ENCODE measurements at places on chromosomes 13 and 19. TPM values are rescaled to one million over a fixed set of nuclear protein-coding genes. Genes with fewer than 3 reads are reported as not detected.
A peak's percentile ranks its signal among the peaks of the same experiment; 100 is the strongest.

The SBNO2 gene
- 18.7 TPM for total RNA-seq

The UCHL3 gene
- 23.7 TPM for total RNA-seq

The LIM2 gene
- total RNA-seq, result not detected

The SPACA4 gene
- total RNA-seq, result not detected

The FAAP24 gene
- not detected for total RNA-seq

The TMEM86B gene
- total RNA-seq, result 1.9 TPM

The NKPD1 gene
- 0.07 TPM for total RNA-seq

DNA sequence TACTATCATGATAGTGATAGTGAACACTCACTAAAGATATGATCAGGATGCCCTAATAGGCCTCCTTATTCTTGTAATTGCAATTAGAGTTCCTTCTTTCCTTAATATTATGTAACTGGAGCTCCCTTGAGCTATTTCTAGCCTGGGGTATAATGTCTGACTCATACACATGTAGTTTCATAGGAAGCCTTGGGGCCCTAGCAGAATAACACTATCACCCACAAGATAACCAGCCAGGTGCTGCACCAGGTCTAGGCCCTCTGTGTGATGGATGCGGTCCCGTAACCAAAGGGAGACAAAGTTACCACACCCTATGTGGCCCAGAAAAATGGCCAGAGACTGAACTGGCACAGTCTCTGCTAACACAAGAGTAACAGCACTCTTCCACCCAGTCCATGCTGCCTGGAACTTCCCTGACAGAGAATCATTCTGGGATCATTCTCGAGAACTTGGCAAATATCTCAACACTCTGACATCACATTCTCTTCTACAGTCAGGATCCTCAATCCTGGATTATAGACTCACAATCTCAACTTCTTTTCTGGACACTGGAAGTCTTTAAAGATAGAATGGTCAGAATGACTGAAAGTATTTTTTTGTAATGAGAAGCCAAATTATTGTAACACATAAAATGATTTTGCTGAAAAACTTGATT is 32.6 kb upstream of the IGFL4 start:
- no peak for DNase-seq

GRCh38 chr13:34257966-34258365 is 440.0 kb downstream of the RFC3 start:
- no peak for DNase-seq

DNA sequence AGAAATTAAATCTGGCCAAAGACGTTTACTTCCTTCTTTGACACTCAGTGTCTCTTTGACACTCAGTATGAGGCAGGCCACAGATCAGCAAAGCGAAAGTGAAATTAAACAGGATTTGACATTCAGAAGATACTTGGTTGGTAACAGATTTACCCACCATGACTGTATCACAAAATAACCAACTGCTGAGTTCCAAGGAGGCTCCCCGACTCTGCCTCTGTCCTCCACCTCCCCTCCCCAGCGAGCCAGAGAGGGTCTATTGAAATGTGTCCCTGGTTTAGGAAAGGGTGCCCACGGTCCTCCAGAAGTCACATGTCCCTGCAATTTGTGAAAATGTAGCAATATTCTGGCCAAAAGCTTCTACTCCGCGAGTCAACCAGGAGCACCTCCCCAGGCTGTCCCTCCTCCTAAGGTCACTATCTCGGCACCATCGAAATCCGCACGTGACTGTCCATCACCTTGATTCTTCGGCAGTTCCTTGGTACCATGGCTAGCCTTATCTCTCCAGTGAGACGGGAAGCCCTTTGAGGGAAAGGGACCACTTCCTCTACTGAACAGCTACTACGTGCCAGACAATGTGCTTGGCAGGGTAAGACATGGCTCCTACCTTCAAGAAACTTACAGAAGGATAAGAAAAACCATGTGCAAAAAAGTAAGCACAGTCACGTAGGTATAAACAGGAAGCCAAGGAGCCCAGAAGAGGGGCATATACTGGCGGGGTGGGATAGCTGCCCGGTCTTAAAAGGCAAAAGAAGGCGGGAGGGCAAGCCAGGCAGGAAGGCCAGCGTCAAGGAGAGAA is 1.5 kb downstream of the N4BP2L1 start:
- DNase-seq, result no peak

DNA sequence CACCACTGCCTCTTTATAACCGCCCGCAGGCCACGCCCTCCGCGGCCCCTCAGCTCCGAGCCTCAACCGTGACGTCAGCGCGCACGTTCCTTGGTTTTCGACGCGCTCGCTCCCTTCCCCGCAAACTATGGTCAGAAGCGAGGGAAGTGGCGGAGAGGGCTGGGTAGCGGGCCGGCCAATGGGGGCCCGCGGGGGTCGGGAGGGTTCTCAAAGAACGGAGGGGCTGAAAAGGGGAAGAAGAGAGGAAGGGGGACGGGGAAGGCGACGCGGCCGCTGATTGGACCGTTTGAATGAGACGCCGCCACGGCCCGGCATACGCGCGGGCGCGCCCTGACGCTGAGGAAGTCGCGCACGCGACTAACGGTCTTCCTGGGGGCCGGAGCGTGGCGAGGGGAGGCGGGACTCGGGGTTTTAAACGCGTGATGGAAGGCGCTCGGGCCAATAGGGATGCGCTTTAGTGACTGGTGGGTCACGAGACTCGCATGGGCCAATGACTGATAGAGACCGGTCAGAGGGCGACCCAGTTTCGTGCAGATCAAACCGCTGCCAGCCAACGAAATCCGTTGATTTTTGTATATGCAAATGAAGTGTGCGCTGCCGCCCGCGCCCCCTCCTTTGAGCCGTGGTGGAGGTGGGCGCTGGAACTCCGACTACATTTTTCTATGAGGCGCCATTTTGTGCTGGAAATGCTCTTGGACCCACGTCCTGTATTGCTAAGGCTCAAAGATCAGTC is 378 bp upstream of the UBE2S start:
- peak; percentile 99 for DNase-seq

DNA sequence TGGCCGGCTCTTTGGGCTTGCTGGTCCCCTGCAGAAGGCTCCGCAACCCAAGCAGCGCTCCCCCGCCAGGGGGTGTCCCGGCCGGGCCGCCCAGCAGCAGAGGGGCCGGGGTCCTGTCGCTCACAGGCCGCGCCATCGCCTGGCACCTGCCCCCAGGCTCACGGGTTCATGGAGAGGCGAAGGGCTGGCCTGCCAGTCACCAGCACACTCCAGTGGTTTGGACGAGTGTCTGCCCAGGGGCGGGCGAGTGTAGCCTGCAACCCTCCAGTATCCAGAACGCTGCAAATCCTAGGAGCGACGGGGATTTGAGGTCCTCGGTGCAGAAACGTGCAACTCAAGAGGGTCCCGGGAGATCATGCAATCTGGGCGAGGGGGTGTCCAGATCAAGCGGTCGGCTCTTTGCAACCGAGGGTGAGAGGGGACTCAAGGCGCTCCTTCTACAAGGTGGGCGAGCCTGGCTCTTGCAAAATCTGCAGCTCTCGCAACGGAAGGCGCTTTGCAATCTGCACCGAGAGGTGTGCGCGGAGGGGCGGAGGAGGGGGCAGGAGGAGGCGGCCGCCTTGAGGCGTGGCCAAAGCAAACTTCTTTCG is at the start of gene DBP:
Gene DBP (minus strand): TSS at position 521 of the 590 bp plus-strand sequence. CDS start 385 bp downstream, at position 136.
- DNase-seq, result peak; percentile 78

DNA sequence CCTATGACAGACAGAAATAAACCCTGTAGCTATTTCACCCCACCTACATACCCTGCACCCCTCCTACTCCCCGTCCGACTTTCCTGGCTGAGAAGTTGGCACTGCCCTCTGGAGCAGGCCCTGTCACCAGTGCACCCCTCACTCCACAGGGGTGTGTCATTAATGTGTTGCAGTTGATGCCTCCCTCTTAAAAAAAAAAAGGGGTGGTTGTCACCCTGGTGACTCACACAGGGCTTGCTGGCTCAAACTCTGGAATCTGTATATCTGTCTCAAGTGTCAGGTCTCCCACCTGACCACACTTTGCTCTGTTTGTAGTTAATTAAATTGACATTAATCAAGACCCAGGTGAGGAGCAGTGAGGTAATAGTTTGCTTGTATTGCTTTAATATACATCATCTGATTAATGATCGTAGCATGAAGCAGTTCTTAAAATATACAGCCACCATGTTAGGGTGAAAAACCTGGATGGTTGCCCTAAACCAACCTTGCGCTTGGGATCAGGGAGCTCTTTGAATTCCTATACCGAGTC is 2.0 kb upstream of the GATAD2A start:
- DNase-seq, result no peak

DNA sequence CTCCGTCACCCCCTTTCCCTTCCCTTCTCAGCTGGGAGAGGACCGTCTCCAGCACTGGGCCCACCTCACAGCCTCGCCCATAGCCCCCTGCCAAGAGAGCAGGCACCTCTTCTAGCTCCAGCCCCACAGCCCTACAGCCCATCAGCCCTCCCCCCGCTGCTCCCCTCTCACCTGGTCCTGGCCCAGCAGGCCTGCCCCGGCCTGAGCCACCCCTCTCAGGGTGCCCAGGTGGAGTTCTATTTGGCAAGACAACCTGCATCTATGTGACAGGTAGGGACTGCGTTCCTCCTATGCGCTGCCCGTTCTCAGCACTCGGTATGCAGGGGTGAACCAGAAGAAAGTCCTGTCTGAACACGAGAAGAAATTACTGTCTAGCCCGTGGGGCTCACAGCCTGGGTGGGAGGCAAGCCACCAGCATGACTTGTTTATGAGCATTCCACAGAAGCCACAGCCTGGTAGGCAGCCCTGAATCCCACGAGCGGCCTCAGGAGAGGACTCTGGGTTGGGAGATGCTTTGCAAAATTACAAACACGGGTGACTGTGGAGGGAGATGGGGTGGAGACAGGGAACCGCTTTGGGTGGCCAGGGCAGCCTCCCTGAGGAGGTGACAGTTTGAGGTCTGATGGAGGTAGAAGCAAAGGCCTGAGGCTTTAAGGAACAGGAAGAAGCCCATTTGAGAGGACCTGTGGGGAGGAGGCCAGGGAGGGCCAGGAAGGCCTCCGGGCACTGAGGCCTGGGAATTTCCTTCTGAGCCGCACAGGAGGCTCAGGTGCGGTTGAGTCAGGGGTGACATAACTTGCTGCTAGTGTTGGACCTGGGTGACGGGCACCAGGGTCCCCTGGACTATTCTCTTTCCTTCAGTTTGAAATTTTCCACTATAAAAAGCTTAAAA is 1.2 kb upstream of the PLEKHF1 start:
- DNase-seq, result no peak

GRCh38 chr13:98890186-98890585 is 87.7 kb downstream of the DOCK9 start:
- no peak for DNase-seq

- DNase-seq, result no peak
Observed at GRCh38 chr13:113323869-113324268, 26.8 kb downstream of the LAMP1 start.

GRCh38 chr19:57263244-57263741 is 17.0 kb upstream of the ZNF460 start:
- no peak for DNase-seq

GRCh38 chr13:65347420-65348030 is 1882.6 kb downstream of the PCDH9 start:
- no peak for DNase-seq

DNA sequence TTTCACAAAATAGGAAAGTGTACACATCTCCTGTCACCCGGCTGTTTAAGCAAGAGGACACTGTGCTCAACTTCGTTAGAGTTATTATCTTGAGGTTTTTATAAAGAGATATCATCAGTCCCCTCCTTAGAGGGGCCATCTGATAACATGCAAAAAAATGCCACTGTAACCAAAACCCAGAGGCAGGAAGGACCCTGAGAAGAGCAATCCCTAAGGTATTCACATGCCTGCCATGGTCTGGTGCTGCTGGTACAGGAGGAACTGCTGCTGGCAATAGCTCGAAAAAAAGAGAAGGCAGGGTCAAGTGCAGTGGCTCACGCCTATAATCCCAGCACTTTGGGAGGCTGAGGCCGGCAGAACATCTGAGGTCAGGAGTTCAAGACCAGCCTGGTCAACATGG is 12.8 kb upstream of the CEACAM3 start:
- no peak for DNase-seq

DNA sequence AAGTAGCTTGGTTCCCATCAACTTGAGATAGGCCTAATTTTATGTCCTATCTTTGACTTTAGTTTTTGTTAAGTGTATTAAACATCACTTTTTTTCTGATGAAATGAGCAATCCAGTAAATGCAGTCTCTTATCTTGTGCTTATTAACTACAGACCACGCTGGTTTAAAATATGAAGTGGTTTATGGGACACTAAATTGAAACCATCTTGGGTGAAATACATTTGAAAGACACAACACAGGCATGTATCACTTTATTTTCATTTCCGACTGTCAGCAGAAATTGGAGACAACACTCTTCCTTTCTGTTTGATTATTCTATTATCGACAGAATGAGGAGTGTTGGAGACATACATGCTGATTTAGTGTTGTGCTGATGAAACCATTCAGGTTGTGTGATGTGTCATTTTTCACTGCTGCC is 447.7 kb downstream of the GPC6 start:
- DNase-seq, result no peak
